Activated naive CD4-positive, alpha-beta T cell treated with anti-CD3 and anti-CD28 coated beads, Interleukin-2, amount 10 ng/mL, durations not matched to agents 7 days and 5 days (primary cell): ENCODE measurements at places on chromosomes 3 and 15.

GRCh38 chr3:150703299-150703755 lies 393 bp downstream of the ERICH6 start:
- H3K27me3 ChIP-seq: peaks cover 40% of the 10 kb centered on the region
- H3K27ac ChIP-seq: peak overlapping the region; percentile 92
- peak overlapping the region; percentile 97 for H3K4me3 ChIP-seq
- DNase-seq: peak; percentile 65

GRCh38 chr3:111785034-111785433 lies 74.0 kb upstream of the PHLDB2 start:
- no peak overlapping the region for H3K4me3 ChIP-seq
- no peaks in the 10 kb centered on the region for H3K4me1 ChIP-seq
- no peaks in the 10 kb centered on the region for H3K36me3 ChIP-seq
- no peak for DNase-seq
- H3K27me3 ChIP-seq: peaks cover 3% of the 10 kb centered on the region
- no peak overlapping the region for H3K27ac ChIP-seq

GRCh38 chr3:40719660-40720287 lies 195.0 kb downstream of the ZNF621 start:
- H3K4me3 ChIP-seq: no peak overlapping the region
- H3K27me3 ChIP-seq: peaks cover 13% of the 10 kb centered on the region
- no peaks in the 10 kb centered on the region for H3K4me1 ChIP-seq

DNA sequence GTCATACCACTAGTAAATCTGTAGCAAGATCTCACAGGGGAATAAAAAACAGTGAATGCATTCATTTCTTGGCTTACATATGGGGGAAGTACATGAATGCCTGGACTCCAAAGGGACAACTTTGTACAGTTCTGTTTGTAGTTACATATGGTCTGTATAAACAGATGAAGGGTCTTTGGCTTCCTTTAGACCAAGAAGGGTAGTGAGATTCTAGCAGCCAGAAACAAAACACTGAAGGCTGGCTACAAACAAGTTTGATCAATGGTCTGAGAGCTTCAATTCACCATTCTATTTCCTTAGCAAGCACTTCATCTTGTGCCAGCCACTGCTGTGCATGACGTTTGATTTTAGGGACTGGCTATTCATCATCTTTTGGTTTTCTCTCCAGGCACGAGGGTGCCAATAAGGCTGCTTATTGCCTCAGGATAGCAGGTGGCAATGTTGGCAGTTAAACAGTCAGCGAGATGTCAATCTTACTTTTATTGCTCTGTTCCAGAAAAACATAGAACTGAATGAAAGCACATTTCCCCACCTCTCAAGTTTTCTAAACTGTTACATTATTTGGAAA lies 313.7 kb upstream of the COL8A1 start:
- H3K27ac ChIP-seq: no peak overlapping the region
- H3K36me3 ChIP-seq: no peaks in the 10 kb centered on the region
- H3K4me3 ChIP-seq: no peak overlapping the region
- H3K27me3 ChIP-seq: no peaks in the 10 kb centered on the region

- DNase-seq: no peak
- peaks cover 18% of the 10 kb centered on the region for H3K27me3 ChIP-seq
- H3K27ac ChIP-seq: no peak overlapping the region
- no peaks in the 10 kb centered on the region for H3K4me1 ChIP-seq
- no peaks in the 10 kb centered on the region for H3K36me3 ChIP-seq
Observed at GRCh38 chr15:30042556-30042955, 40.2 kb upstream of the GOLGA8J start.

DNA sequence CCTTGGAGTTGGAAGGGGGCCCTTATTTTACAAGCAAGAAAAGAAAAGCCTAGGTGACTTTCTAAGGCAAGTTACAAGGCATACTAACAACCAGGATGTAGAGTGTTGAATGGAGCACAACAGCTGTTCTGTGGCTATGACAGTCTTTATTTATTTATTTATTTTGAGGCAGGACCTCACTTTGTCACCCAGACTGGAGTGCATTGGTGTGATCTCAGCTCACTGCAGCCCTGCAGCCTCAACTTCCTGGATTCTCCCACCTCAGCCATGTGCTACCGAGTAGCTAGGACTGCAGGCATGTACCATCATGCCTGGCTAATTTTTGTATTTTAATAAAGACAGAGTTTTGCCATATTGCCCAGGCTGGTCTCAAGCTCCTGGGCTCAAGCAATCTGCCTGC lies 973.4 kb downstream of the ROBO1 start:
- H3K4me1 ChIP-seq: no peaks in the 10 kb centered on the region
- H3K27ac ChIP-seq: no peak overlapping the region
- DNase-seq: no peak
- no peaks in the 10 kb centered on the region for H3K27me3 ChIP-seq
- no peak overlapping the region for H3K4me3 ChIP-seq
- no peaks in the 10 kb centered on the region for H3K36me3 ChIP-seq

DNA sequence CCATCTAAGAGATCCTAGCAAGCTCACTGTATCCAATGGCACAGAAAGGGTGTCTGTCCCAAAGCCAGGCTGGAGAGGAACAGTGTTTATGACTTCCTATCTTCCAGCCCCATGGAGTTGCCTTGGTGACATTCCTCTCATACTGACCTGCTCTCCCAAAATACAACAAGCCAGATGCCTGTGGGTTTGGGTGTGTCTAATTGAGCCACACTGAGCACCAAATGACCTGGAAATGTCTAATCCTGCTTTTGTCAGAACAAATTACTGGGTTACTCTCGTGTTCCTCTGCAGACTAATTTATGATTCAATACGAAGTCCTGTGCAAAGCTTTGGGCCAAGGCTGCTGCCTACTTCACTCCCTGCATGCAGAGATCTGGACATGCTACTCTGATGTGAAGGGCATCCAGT lies 98.1 kb upstream of the STRIT1 start:
- H3K36me3 ChIP-seq: no peaks in the 10 kb centered on the region
- no peaks in the 10 kb centered on the region for H3K4me1 ChIP-seq
- H3K27me3 ChIP-seq: peaks cover under 1% of the 10 kb centered on the region
- no peak overlapping the region for H3K27ac ChIP-seq
- no peak overlapping the region for H3K4me3 ChIP-seq
- no peak for DNase-seq

GRCh38 chr15:68794863-68795262 lies 25.8 kb downstream of the ANP32A start:
- H3K4me3 ChIP-seq: no peak overlapping the region
- H3K27me3 ChIP-seq: no peaks in the 10 kb centered on the region
- peaks cover 94% of the 10 kb centered on the region for H3K4me1 ChIP-seq
- peaks cover 27% of the 10 kb centered on the region for H3K36me3 ChIP-seq
- peak overlapping the region; percentile 81 for H3K27ac ChIP-seq

- H3K27ac ChIP-seq: no peak overlapping the region
- H3K27me3 ChIP-seq: peaks cover 6% of the 10 kb centered on the region
- no peaks in the 10 kb centered on the region for H3K4me1 ChIP-seq
Observed at GRCh38 chr3:62607287-62608029, 234.1 kb upstream of the FEZF2 start.

GRCh38 chr3:54882129-54882833 lies 45.6 kb downstream of the LRTM1 start:
- H3K36me3 ChIP-seq: no peaks in the 10 kb centered on the region
- no peaks in the 10 kb centered on the region for H3K27me3 ChIP-seq
- no peaks in the 10 kb centered on the region for H3K4me1 ChIP-seq

DNA sequence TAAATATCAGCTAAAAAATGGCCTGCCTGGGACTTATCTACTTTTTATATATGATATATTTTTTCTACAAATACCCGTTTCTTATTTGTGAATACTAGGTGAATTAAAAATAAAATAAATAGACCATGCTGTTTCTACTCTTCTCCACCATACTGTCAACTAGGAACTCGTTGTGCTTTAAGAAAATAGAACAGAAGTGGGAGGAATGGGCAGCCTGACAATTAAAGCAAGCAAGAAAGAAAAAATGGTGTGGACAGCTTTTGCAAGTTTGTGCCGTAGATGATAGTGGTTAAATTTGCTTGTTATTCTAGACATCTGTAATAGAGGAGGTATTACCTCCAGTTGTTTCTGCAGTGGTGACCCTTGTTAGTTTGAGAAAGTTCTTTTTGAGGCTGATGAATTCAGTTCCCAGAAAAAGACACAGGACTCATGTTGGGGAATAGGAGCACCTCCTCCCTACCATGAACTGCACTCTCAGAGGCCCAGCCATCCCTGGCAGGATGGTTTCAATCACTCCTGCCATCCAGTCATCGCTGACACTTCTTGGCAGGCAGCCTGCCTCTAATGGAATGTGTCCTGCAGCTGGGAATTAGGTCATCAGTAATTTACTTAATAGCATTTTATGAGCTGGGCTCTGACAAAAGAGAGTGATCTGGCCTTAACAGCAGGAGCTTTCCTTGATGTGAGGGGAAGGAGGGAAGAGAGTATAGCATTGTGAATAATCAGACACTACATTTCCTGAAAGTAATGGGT lies 105.0 kb upstream of the GAP43 start:
- DNase-seq: no peak
- no peak overlapping the region for H3K27ac ChIP-seq
- H3K27me3 ChIP-seq: no peaks in the 10 kb centered on the region
- H3K4me3 ChIP-seq: no peak overlapping the region
- no peaks in the 10 kb centered on the region for H3K36me3 ChIP-seq

- no peaks in the 10 kb centered on the region for H3K36me3 ChIP-seq
- no peaks in the 10 kb centered on the region for H3K27me3 ChIP-seq
- H3K27ac ChIP-seq: no peak overlapping the region
- no peak for DNase-seq
Observed at GRCh38 chr3:172145031-172145686, 105.8 kb downstream of the FNDC3B start.

DNA sequence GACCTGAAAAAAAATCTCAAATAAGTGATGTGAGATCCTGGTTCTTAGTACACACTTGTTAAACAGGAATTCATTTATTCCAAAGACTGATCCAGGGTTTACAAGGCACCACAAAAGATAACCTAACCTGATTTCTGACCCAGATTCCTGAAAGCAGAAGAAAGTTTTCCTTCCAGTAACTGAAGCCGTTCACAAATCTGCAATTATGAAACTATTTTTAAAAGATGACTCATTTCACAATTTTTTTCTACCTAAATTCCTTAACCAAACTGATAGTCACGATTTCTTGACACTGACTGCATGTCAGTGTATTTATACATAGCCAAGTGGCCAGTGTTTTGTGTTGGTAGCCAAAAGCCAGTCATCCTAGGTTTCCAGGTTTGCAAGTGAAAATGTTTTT lies 17.1 kb downstream of the SLC9A9 start:
- DNase-seq: no peak
- peaks cover 15% of the 10 kb centered on the region for H3K36me3 ChIP-seq
- H3K27ac ChIP-seq: no peak overlapping the region
- H3K4me1 ChIP-seq: peaks cover 30% of the 10 kb centered on the region
- H3K4me3 ChIP-seq: no peak overlapping the region

GRCh38 chr3:165233501-165234195 lies 37.5 kb upstream of the SLITRK3 start:
- H3K27me3 ChIP-seq: no peaks in the 10 kb centered on the region
- H3K27ac ChIP-seq: no peak overlapping the region
- H3K4me3 ChIP-seq: no peak overlapping the region
